ENCODE measurements at places on chromosomes 2 and 18. TPM values are rescaled to one million over a fixed set of nuclear protein-coding genes. Genes with fewer than 3 reads are reported as not detected.

Gene DPP10
- 0.63 TPM for total RNA-seq

Gene PGAP1
- 20.3 TPM for total RNA-seq

Gene ERFE
- total RNA-seq: 5.9 TPM

Gene SIX2
- total RNA-seq: 3.1 TPM

Gene NAT8
- total RNA-seq: not detected

Gene PPM1G
- 57.0 TPM for total RNA-seq

Gene OTOF
- total RNA-seq: not detected

Gene HOXD12
- total RNA-seq: not detected

Gene ANKRD30B
- total RNA-seq: not detected

Gene SRD5A2
- not detected for total RNA-seq

Gene POU3F3
- 0.22 TPM for total RNA-seq

Gene ASPRV1
- total RNA-seq: 1.3 TPM

- peak; percentile 52 for DNase-seq
Measured at GRCh38 chr2:86622519-86623042, 1.1 kb downstream of the RNF103 start.

GRCh38 chr2:237412988-237413776, 782 bp downstream of the COL6A3 start:
- DNase-seq: no peak

GRCh38 chr2:59249441-59250306, 1008.5 kb upstream of the FANCL start:
- DNase-seq: no peak

DNA sequence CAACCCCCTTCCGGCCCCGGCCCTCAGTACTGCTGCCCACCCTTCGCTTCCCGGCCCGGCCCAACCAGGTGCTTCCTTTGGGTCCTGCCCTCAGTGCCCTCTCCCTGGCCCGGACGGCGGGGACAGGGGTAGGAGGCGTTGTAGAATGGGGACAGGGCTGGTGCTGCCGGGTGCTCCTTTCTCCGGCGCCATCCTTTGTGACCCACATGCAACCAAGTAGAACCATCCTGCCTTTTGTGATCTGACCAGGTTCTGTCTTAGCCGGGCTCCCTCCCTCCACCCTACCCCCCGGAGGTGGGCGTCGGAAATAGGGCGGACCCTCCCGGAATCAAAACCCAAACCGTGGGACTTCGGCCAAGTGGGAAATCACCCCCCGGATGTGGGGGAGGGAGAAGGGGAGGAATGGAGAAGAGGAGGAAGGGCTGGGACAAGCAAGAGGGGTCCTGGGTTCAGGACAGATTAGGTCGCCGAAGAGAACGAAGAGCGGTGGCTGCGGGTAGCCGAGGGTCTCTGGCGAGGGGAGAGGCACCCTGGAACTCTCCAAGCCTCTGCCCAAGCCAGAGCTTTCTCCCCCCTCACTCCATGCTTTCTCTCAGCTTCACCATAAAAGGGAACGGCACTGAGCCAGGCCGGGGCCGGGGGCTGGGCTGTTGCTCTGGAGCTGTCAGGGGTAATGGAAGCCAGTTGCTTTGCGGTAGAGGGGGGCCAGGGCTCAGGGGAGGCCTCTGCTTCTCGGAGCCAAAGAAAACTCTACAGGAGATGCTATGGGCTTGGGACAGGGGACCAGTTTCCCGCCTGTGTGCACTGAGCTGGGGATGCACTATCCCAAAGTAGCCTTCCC, 756 bp upstream of the OST4 start:
- DNase-seq: peak; percentile 49

GRCh38 chr2:24912986-24913385, 7.1 kb downstream of the ADCY3 start:
- DNase-seq: no peak

DNA sequence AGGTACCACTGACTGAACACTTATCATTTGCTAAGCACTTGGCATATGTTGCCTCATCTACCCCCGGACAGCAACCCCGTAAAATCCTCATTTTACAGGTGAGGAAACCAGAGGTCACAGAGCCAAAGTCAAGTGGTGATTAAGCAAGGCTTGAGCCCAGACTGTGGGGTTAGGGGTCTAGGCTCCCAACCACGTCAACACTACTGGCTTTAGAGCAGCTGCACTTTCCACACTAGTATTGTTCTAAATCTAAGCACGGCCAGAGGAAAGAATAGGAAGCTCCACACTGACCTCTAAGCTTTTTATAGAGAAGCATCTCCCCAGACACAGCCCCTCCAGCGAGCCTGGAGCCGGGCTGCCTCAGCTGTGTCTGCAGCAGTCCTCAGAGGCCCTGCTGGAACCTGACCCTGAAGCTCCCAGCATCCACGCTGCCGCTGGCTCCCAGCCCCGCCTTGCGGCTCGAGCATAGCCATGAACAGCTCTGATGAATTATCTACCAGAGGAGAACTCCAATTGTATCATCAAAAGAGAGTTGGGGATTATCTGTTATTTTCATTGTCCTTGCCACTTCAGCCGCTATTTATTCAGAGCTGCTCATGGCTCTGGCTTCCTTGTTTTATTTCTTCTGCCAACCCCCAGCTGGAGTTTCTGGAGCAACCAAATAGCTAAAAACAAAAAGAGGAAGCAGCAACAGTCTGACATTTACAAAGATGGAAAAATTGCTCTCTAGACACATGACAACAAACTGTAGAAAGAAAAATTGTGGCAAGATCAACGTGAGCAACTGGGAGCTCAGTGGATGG, 62.2 kb upstream of the RTN4 start:
- DNase-seq: peak; percentile 26

- DNase-seq: peak; percentile 30
Measured at GRCh38 chr2:233418761-233419546, 64.7 kb downstream of the DGKD start.

- no peak for DNase-seq
Measured at GRCh38 chr2:67733517-67733916, 329.3 kb downstream of the C1D start.

GRCh38 chr2:190599073-190599472, 49.8 kb upstream of the NAB1 start:
- no peak for DNase-seq

GRCh38 chr2:10781746-10782145, 30.8 kb downstream of the PDIA6 start:
- no peak for DNase-seq

- no peak for DNase-seq
Measured at GRCh38 chr2:118375907-118376485, 287.7 kb downstream of the INSIG2 start.

DNA sequence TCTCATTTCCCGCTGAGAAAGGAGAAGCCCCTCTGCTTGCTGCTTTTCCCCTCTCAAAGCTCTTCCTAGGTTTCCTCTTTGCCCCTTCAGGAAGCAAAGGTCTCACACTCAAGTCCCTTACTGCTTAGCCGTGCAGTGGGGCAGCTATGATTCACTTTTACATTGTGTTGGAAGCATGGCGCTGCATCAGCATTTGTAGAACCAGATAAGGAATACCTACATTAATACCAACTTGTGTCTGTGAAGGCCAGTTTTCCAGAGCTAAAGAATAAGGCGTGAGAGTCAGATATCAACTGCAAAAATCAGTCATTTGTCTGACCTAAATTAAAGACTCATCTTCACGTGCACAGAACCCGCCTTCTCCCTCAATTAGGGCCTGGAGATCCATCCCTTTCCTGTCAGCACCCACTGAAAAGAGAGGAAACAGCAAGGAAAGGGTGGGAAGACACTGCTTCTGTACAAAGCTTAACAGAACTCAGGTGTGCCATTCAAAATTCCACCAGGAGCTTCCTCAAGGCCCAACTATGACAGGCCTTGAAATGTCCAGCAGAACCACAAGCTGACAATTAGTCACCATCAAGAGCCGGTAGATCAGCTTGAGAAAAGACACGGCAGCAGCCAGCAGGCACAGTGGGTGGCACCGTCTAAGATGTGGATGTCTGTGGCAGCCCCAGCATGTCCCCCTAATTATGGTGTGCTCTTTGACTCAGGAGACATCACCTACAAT, 16.1 kb upstream of the XDH start:
- DNase-seq: no peak

GRCh38 chr2:211477537-211478275, 921.3 kb downstream of the CPS1 start:
- no peak for DNase-seq

- DNase-seq: no peak
Measured at GRCh38 chr18:62634979-62635630, 80.2 kb upstream of the PHLPP1 start.

DNA sequence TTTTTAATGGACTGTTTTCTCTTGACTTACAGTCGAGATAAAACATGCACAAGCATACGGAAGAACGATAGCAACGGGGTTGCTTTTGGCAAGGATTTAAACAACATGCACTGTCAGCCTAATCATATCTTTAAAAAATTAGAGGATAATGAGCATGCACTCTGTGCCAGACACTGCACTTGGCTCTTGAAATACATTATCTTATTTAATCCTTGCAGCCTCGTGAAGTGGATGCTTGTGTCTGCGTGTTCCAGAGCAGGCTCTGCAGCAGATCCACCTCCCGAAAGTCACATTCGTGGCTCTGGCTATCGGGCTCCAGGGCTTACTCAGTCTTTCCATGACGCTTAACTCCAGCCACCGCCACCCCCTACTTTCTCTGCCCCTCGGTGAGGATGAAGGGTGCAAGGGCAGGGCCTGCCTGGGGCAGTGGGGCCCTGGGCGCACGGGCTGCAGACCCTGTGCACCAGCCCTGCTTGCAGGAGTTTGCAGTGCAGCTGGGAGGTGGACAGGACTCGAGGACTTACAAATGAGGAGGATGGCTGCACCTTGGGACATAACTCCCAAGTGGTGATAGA, 61.7 kb downstream of the ACKR3 start:
- no peak for DNase-seq

DNA sequence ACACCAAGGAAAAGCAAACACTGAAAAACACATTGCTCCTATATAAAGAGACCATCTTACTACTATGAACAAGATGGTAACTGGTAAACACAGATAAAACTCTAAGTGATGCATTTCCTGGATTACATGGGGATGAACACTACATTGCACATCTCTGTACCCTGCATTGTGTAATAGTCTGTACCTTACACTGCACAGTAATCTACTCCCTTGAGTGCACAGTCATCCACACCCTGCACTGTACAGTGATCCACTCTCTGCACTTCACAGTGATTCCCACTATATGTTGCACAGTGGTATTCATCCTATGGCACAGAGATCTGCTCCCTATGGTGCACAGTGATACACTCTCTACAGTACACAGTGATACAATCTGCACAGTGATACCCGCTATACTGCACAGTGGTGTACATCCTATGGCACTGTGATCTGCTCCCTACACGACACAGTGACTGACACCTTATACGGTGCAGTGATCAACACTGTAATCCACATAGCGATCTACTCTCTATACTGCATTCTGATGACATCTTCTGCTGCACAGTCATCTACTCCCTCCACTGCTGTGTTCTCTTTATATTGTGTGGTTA, 462.2 kb upstream of the RGPD4 start:
- no peak for DNase-seq

- DNase-seq: no peak
Measured at GRCh38 chr18:13930964-13931363, 15.6 kb upstream of the MC2R start.

DNA sequence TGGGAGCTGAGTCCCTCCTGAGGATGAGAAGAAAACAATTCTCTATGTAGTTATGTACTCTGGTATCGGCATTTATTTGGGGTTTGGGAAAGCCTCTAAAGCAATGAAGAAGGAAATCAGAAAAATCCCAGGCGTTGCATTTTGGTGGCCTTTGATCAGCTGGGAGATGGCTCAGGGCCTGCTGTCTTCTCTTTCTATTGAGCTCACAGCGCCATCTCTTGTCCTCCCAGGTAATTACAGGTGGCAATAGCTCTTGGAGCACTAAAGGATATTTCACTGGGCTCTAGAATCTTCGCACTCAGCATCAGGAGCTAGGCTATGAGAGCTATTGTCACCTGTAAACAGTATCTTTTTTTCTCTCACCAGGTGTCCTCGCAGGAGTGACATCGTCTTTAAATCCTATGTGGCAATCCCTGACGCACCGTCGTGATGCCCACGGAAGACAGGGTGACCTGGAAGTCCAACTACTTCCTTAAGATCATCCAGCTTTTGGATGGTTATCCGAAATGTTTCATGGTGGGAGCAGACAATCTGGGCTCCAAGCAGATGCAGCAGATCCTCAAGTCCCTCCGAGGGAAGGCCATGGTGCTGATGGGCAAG, 76.1 kb upstream of the PMAIP1 start:
- peak; percentile 79 for DNase-seq

DNA sequence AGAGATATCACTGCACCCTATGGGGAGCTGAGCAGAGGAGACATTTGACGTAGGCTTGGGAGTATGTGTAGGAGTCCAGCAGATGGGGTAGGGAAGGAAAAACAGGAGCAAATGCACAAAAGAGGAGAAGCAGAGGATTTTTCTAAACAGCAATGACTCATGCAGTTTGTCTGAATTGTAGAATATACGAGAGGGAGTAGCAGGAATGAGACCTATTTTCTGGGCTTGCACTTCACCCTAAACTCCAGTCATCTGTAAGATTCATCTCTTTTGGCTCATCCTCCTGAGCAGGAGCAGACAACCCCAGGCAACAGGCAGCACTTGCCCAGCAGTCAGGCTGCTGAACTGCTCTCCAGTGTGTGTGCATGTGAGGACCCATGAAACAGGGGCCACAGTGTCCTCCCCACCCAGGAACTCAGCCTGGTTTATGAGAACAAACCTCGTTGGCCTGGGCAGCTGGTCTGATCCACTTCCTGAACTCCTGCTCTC, 100.2 kb upstream of the CDC42EP3 start:
- no peak for DNase-seq

DNA sequence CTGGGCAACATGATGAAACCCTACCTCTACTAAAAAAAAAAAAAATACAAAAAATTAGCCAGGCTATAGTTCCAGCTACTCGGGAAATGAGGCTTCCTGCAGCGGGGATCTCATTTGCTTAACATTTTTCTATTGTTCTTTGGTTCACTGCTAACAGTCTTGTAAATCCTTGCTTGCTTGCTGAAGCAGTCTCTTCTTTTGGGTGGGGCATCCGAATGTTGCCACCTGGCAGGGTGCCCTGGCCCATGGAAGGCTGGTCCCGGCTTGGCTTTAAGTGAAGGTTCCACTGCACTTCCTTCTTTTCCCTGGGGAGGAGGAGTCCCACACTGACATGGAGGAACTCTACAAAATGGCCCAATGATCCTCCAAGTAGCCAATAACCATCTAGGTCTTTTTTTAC, 6.0 kb upstream of the ANKRD29 start:
- no peak for DNase-seq

DNA sequence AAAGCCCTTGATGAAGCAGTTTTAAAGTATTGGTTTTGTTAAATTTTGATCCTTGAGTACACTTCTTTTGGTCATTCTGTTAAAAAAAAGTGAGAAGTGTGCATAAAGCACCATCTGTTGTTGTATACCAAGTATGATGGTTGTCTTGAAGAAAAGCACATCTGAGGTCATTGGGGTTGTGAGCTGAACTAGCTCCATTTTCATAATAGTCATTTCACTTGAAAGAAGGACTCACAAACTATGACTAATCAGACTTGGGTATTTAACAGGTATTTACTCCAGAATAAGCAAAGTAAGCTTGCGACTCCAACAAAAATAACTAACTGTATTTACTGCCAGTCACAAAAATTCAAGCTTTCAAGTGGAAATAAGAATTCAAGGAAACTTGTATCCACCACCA, 35.1 kb downstream of the CHN1 start:
- DNase-seq: no peak

Data from thyroid gland (tissue), 4 donors.